GM12892 (cell line): ENCODE measurements at places on chromosomes 1 and 21.

DNA sequence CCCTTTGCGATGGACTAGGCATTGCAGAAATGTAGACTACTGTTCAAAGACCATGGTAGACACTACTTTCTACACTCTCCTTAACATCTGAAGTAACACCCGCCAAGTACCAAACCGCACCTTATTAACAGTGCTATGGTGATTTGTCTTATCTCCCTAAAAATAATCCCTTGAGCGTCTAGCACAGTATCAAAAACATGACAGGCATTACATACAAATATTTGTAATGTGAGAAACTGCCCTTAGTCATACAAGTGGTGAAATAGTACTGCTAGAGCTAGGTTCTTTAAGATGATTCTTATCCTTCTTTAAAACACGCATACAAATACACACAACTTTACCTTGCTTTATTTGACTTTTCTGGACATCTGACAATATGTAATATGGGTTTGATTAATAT, 27.2 kb downstream of the PUM1 start:
- no peak for DNase-seq

GRCh38 chr1:212450331-212450881, 17.7 kb downstream of the NENF start:
- no peak for DNase-seq

GRCh38 chr1:218382261-218382660, 37.1 kb downstream of the TGFB2 start:
- DNase-seq, result no peak

- no peak for DNase-seq
Observed at GRCh38 chr1:183652547-183653461, at the start of gene APOBEC4. TSS of gene APOBEC4 (minus strand) at chr1:183653316. CDS start at chr1:183648781, 4,535 bp downstream.

GRCh38 chr1:182595641-182596240, 6.7 kb upstream of the RNASEL start:
- no peak for DNase-seq

GRCh38 chr1:242100921-242101320, 102.0 kb upstream of the MAP1LC3C start:
- DNase-seq, result no peak

DNA sequence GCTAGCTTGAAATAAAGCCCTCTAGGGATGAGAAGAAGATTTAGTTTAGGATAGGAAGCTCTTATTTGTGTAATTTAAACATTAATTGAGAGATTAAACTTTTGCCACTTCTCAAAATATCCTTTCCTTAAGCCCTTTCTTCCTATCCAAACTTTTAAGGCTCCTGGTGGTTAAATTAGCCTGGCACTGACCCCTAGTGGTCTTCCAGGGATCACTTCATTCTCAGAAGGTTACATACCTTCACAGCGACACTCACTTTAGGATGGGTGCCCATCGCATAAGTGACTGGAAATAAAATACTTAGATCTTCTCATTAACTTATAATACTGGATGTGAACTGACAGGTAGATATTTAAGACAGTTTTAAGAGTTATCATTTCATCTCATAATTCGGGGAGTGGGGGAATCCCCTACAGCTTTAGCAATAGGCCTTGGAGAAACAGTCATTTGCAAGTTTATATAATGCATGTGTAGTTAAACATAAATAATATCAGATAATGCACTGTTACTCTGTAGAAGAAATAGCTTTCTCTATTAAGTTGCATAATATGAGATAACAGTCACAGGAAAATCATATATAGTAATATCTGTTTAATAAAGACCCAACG, 7.4 kb downstream of the LHX9 start:
- no peak for DNase-seq

DNA sequence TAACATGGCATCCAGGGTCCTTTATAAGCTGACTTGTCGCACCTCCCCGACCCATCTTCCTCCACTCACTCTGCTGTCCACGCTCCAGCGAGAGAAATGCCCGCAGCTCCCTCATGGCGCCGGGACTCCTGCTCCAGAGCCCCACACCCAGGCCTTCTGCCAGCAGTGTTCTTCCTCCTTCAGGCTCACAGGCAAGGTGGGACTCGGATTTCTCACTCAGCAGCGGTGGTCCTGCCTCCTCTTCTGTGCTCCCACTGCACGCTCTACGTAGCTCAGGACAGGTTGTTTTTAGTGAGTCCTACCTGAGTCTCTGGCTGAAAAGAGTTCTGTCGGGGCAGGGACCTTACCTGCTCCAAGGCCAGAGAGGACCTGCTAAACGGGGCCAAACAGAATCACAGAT, 11.2 kb downstream of the THEMIS2 start:
- DNase-seq, result no peak

GRCh38 chr1:84020151-84020550, 21.2 kb upstream of the TTLL7 start:
- no peak for DNase-seq
